ENCODE measurements at places on chromosomes 3 and 15. TPM values are rescaled to one million over a fixed set of nuclear protein-coding genes. Genes with fewer than 3 reads are reported as not detected.

GRCh38 chr15:82081914-82082762 is 36.3 kb upstream of the MEX3B start:
- no peak for DNase-seq

- no peak for DNase-seq
Observed at GRCh38 chr15:89652131-89652530, 3.1 kb downstream of the KIF7 start.

DNA sequence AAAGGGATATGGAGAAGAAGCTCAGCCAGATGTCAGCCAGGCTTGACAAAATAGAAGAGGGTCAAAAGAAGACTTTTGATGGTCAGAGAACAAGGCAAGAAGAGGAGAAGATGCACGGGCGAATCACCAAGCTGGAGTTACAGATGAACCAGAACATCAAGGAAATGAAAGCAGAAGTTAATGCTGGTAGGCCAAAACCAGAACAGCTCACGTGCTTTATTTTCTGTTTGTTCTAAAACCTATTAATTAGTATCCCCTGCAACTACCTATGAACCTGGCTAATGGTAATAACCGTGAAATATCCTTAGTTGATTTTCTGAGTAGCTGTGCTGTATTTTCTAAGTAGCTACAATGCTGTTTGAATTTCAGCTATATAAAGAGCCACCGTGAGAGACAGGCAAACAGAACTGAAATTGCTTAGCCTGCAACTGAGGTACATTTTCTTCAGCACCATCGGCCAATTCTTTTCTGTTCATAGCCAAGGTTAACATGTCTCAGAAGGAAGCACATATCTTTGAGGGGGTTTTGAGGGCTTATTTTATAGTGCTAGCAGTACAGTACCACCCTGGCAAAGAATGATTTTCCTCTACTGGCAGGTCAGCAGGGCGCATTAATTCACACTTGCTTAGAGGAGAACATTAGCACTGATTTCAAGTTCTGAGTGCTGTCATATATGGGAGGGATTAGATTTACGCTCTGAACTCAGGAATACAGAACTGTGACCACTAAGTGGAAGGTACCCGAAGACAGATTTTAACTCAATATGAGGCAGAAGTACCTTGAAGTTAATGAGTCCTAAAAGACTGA is 78.9 kb downstream of the FAM81A start:
- no peak for DNase-seq

Gene LIPH
- total RNA-seq: 2.7 TPM
